MCF 10A (cell line): ENCODE measurements at places on chromosomes 3 and 15.

GRCh38 chr3:76552653-76553052 lies 487.2 kb upstream of the ROBO2 start:
- no peak for DNase-seq

GRCh38 chr3:24377218-24377993 lies 117.2 kb downstream of the THRB start:
- no peak for DNase-seq

DNA sequence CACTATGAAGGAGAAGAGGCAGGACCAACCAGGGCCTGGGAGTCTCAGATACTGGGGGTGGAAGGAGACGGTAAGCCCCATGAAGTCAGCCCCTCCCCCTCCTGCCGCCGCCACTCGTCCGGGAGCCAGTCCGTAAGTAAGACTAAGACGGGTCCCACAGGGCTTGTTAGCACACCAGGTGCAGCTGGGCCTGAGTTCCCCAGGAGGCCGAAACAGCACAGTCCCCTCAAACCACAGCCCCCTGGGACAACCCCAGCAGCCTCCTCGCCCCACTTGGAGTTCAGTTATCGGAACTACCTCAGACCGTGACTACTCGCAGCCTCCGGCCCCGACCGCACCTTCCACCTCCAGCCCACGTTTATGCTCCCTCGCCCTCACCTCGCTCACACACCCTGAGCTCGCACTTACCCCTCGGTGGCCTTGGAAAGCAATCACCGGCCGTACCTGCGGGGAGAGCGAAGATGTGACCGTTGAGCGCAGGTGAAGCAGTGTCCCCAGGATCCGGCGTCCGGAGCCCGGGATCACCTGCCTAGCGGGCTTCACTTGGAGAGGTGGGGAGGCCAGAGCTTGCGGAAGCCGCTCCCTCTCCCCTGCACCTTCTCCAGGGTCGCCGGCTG lies 557 bp downstream of the ELL3 start:
- no peak for DNase-seq

DNA sequence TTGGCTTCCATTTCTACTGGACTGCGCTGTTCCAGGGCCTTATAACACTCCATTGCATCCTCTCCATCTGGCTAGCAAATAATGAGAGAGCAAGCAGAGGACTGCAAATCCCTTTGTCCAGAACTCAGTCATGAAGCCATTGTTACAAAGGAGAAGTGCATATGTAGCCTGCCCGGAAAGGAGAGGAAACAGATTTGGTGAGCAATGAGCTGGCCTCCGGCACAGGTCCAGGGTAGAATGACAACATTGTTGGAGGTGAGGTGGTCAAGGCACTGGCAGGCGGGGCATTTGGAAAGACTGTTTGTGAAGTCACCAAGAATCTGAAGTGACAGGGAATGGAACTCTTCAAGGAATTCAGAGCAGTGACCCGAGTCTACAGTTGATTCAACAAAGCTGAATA lies 25.0 kb upstream of the ATP1B3 start:
- DNase-seq: no peak

DNA sequence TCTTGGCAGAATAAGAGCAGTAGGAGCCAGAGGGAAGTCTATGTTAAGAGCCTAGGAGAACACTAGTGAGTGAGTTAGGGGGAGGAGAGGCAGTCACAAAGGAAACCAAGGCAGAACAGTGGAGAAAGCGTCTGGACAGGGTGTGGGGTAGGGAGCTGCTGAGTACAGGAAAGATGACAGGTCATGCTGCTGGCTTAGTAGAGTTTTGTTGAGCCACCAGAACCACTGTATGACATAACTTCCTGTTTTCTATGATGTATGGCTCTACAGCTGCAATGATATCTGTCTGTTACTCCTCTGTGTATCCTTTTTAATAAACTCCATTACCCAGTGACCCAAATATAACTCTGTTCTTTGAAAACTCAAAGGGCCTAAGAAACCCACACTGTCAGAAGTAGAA lies 10.6 kb upstream of the STT3B start:
- no peak for DNase-seq

- DNase-seq: no peak
Measured at GRCh38 chr15:57031082-57031481, 112.6 kb downstream of the TCF12 start.
